ENCODE measurements at places on chromosomes 4 and X.

DNA sequence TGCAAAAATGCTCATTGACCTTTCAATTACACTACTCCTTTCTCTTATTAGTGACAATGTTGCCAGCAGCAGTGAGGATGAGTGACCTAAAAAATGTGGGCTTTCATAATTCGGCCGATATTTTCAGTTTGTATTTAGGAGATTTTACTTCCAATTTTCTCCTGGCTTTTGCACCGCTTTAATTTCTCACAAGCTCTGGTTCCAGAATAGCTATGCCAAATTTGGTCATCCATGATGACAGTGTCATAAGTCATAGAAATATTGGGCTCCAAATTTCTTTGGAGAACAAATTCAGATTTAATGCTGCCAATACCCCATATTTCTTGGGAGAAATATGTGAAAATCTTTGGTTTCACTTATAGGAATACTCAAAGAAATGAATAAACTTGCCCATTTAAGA, 187.7 kb upstream of the HCCS start:
- DNase-seq, result no peak

- DNase-seq, result no peak
These were observed 458.7 kb downstream of the FAT4 start for GRCh38 chr4:125773502-125773901.

DNA sequence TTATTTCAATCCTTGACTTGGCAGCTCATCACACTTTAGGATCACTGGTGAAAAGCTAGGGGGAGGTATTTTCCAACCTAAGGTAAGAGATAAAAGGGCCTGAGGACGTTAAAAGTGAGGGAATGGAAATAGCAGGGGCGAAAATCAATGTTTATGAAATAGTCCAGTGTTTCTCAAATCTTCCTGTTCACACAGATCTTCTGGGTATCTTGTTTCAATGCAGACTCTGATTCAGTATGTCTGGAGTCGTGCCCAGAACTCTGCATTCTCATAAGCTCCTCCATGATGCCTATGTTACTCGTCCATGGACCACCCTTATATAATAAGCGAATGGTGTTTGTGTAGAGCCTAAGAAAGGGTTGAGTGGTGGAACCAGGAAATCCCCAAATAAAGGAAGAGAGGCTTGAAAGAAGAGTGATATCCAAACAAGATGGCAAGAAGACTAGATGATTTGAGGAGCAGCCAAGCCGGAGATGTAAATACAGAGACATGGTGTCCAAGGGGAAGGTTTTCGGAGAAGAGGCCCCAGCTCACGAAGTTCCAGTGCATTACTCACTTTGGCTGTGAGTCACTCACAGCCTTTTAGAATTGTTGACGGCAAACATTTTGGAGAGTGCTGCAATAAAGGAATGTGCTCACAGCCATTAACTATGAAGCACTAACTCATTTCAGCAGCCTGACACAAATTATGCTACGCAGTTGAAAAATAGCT, 215.6 kb upstream of the PPARGC1A start:
- peak; percentile 98 for DNase-seq

DNA sequence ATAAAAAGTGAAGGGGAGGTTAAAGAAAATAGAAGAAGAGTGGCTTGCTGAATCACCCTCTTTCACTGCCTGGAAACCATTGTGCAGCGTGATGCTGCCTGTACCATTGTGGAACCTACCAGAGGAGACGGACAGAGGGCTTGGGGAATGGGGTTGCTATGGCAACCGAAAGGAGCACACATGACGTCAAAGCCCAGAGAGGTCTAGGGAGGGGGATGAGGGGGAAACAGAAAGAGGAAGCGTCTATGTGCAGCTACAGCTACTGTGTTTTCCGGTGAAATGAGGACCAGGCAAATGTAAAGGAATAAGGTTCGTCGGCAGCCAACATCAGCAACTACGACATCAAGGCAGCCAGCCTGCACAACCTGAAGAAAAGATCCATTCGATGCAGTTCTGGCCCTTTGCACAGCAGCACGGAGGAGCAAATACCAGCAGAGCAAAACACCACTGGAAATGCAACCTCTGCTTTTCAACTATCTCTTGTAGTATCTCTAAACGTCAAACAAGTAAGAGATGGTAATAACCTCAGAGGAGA, at the start of gene MAPK10:
Gene MAPK10, minus strand, starts transcription at position 110 of the 535 bp plus-strand sequence.
- DNase-seq, result peak; percentile 86

DNA sequence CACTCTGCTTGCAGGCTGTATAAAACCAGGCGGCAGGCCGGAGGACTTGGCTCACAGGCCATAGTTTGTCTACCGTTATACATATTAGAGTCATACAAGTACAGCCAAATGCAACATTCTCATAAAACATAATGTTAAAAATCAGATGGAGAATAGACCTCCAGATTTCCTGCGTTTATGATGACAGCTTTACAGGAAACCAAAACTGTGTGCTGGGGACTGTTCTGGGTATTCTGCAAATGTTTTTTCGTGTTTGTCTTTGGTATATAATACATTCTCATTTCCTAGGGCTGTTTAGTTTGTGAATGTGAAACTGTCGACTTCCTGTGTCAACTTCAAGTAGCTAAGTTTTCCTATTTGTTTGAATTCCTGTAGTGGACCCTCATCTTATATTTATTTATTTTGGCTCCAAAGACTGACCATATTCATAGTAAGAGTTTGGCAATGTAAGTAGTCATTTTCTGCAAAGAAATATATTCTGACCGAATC, 79.5 kb upstream of the FAM9C start:
- peak; percentile 81 for DNase-seq

DNA sequence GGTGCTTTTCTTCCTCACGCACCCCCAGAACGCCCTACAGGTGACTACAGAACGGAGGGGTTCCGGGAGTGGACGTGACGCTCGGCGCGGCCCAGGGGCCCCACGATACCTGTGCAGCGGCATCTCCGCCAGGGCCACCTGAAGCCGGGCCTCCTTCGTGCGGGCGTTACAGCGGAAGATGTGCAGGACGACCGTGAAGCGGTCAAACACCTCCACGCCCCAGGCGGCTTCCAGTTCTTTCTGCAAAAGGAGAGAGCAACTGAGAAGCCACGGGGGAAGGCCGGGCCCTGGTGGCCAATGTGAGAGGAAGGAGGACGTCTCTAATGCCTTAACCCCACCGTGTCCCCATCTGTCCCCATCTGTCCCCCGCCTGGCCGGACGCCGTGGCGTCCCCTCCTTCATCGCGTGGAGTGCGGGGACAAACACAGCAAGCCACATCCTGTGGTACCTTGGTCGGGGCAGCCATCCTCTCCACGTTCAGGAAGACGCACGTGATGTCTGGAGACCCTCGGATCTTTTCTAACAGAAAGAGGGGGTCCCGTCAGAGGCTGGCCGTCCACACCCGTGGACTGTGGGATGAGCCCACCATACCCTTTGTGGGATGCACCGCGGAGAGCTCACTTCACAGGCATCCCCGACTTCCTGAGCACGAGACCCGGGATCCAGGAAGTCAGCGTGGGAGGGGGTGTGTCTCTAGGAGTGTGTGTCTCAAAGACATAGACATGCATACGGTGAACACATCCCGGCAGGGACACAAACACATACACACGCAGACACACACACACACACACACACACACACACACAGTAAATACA, 3.6 kb downstream of the GTPBP6 start:
- DNase-seq, result no peak

DNA sequence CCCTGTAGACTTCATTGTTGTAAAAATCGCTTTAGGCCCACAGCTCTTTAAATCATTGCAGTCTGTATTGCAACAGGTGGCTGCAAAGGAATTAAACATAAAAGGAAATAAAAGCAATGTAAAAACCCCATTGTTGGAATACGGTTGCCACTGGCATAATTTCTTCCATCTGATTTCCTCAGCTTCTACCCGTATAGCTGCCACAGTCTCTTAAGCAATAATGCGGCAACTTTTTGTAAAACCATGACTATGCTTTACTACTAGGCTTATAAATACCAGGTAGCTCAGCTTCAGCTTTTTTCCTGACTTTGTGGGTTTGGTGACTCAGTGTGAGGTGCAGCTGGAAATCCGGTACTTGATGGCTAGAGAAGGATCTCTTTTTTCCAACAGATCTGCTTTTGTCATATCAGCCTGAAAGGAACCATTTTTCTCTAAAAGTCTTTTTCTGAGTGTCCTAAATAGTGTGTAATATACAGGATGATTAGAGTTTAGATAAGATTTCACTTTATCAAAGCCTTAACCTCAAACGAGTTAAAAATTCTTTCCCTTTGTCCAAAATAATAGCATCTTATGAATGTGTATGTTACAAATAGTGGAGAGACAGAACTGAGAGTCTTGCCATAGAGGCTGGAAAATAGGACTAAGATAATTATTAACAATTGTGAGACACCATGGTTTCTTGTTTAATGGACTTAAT, 268.0 kb downstream of the ADGRL3 start:
- DNase-seq, result peak; percentile 40

DNA sequence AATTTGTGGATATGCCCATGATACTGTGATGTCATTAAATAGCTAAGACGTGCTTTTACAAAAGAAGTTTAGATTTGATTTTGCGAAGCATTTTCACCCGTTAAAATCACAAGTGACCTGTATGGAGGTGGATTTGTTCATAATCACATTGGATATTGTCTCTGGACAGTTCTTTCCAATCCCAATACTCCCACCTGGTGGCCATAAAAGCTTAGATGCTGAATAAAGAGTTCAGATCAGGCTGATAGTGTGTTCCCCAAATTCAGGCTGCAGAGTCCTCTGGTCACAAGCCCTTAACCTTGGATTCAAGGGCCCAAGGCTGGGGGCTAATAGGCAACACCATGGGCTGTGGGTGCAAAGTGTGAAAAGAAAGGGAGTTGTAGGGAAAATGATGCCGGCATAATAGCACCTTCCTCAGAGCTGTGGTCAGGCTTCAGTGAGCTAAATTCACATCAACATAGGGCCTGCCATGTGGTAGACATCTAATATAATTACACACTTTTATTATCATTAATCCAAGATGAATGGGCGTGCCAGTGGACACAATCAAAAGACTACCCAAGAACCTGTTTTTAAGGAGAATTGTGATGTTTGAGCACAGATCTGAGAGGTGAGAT, 28.1 kb downstream of the SMIM43 start:
- peak; percentile 70 for DNase-seq

- no peak for DNase-seq
These were observed 187.3 kb upstream of the FAM241A start for GRCh38 chr4:111957997-111958396.

Data from fibroblast of skin of right biceps (primary cell).